ENCODE measurements at places on chromosomes 3 and 15.
A peak's percentile ranks its signal among the peaks of the same experiment; 100 is the strongest.

DNA sequence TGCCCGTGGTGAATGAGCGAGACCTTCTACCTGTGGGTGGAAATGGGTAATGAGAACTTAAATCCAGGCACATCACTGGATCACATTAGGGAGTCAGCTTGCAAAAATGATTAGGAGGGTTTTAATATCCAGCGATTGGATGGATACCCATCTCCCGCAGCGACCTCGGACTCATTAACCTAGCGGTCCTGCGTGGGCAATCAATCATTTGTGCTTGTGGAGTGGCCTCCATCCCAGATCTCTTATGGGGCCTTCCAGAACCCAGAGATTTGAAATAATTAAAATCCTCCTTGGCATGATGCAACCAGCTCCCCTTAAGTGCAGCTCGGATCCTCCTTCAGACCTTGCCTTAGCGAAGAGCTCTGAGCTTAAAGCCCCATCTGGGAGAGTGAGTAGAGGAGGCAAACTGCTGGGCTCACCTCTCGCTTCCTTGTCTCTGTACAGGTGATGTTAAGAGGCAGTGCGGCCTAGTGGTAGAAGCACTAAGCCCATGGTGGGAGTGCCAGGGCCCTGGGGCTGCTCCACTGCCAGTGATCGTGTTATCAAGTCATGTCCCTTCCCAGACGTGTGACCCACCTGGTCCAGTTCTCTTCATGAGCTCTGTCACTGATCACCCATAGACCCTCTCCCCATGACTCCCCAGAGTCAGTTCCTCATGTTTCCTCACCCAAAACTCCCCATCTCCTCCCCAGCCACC, 285.2 kb upstream of the TLE3 start:
- H3K4me1 ChIP-seq = no peaks in the 10 kb centered on the region
- H3K36me3 ChIP-seq = no peaks in the 10 kb centered on the region
- no peak overlapping the region for H3K27ac ChIP-seq
- no peaks in the 10 kb centered on the region for H3K27me3 ChIP-seq
- peak; percentile 5 for DNase-seq

DNA sequence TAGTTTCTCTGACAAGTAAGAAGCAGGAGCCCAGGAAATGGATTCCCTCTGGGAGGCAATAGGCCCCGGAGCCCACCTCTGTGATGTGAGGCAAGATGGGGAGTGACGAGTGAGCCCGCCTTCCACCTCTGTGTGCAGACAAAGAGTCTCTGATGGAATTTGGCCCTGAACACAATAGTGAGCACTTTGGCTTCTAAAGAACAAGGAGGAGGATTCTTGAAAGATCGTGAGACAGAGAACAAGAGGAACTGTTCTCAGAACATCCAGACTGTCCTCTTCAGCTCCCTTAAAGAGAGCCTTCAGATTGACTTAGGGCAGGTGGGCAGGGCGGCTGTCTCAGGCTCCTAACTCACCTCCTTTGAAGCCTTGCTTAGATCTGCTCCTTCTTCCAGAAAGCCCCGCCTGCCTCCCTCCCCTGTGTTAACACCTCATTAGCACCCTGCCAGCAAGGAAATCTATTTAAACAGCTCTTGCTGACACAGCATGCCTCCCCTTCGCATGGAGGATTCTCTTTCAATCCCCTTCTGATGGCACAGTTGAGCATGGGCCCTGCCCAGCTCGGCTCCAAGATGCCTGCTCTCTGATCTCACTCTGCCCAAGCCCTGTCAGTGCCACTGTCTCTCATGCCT, 430.3 kb downstream of the NTRK3 start:
- H3K36me3 ChIP-seq = no peaks in the 10 kb centered on the region
- H3K27ac ChIP-seq = no peak overlapping the region
- no peak for DNase-seq
- H3K4me3 ChIP-seq = no peak overlapping the region

DNA sequence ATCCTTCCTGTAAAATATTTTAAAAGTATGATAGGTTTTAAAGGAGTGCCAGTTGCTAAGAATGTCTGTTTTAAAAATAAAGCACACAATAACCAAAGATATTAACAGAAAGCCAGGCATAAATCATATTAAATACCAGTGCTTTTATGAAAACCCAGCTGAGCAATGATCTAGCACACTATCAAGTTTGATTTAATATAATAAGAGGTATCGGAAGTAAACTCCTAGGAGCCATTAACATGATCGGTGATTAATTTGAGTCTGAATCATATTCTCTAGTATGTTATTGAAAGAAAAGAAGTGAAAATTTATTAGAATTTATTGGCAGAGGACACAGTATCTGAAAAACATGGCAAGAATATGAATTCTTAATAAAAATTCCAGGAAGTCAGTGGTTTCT, 91.7 kb downstream of the SPATA16 start:
- H3K4me3 ChIP-seq = no peak overlapping the region
- no peak for DNase-seq
- H3K4me1 ChIP-seq = no peaks in the 10 kb centered on the region

DNA sequence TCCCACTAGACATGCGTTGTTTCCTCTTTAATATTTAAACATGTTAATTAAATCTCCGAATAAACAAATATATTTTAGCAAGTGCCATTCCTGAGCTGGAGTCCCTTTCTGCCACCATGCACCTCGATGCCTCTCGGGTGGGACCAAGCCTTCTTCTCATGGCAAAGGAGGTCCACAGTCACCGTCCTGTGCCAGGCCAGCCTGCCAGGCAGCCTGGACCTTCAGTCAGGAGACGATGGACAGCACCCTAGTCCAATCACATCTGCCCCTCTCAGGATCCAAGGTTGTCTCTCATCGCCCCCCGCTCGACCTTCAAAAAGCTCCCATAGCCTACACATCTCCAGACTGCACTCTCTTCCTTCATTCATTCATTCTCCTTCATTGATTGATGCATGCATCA, 22.6 kb downstream of the NTRK3 start:
- no peak overlapping the region for H3K27ac ChIP-seq
- DNase-seq = no peak
- H3K27me3 ChIP-seq = peaks cover 49% of the 10 kb centered on the region
- no peaks in the 10 kb centered on the region for H3K4me1 ChIP-seq

- peak; percentile 41 for DNase-seq
- H3K4me1 ChIP-seq = no peaks in the 10 kb centered on the region
- no peaks in the 10 kb centered on the region for H3K36me3 ChIP-seq
- H3K27me3 ChIP-seq = no peaks in the 10 kb centered on the region
- H3K27ac ChIP-seq = no peak overlapping the region
Observed at GRCh38 chr3:157865352-157866000, 240.7 kb downstream of the SHOX2 start.

GRCh38 chr15:78837543-78837942, 26.3 kb upstream of the ADAMTS7 start:
- no peaks in the 10 kb centered on the region for H3K36me3 ChIP-seq
- no peak overlapping the region for H3K27ac ChIP-seq
- H3K4me3 ChIP-seq = no peak overlapping the region
- no peaks in the 10 kb centered on the region for H3K27me3 ChIP-seq

GRCh38 chr15:56225520-56225919, 18.2 kb downstream of the RFX7 start:
- H3K27me3 ChIP-seq = no peaks in the 10 kb centered on the region
- no peak overlapping the region for H3K4me3 ChIP-seq
- no peak overlapping the region for H3K27ac ChIP-seq
- H3K36me3 ChIP-seq = peaks cover 67% of the 10 kb centered on the region
- DNase-seq = no peak

GRCh38 chr15:92883876-92884435, 16.2 kb upstream of the CHD2 start:
- H3K36me3 ChIP-seq = peaks cover 56% of the 10 kb centered on the region
- H3K4me1 ChIP-seq = peaks cover 55% of the 10 kb centered on the region
- peak overlapping the region; percentile 96 for H3K4me3 ChIP-seq
- peak overlapping the region; percentile 97 for H3K27ac ChIP-seq
- no peaks in the 10 kb centered on the region for H3K27me3 ChIP-seq

- no peak for DNase-seq
- H3K4me1 ChIP-seq = peaks cover 6% of the 10 kb centered on the region
- H3K36me3 ChIP-seq = no peaks in the 10 kb centered on the region
- H3K27ac ChIP-seq = no peak overlapping the region
- H3K27me3 ChIP-seq = no peaks in the 10 kb centered on the region
- no peak overlapping the region for H3K4me3 ChIP-seq
Observed at GRCh38 chr15:48358229-48359152, 27.3 kb downstream of the DUT start.

DNA sequence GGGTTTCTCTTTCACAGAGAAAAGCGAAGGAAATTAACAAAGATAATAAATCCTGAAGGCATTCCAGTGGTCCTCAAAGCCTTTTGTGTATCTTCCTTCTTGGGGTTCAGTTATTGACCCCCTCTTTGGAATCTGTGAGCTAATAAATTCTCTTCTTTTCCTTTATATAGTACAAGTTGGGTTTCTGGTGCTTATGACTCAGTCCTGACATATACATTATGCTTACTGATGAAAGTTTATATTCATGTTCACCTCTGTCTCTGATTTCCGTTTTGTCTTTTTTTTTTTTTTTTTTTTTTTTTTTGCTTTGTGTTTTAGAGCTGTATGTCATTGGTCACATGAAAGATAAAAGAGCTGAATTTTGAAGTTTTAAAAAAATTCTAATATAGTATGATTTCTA, 230.7 kb upstream of the RBMS3 start:
- no peak overlapping the region for H3K27ac ChIP-seq
- H3K36me3 ChIP-seq = no peaks in the 10 kb centered on the region
- H3K4me1 ChIP-seq = no peaks in the 10 kb centered on the region

Data from activated T-cell treated with anti-CD3 and anti-CD28 coated beads, Interleukin-2, amount 50 U/mL, for 24 hours (primary cell).